Stimulated activated CD8-positive, alpha-beta memory T cell treated with anti-CD3 and anti-CD28 coated beads, Interleukin-15, amount 100 ng/mL, for 48 hours (primary cell): ENCODE measurements at places on chromosomes 2 and 18.

GRCh38 chr2:14047491-14047890 is 585.0 kb upstream of the LRATD1 start:
- DNase-seq: no peak

DNA sequence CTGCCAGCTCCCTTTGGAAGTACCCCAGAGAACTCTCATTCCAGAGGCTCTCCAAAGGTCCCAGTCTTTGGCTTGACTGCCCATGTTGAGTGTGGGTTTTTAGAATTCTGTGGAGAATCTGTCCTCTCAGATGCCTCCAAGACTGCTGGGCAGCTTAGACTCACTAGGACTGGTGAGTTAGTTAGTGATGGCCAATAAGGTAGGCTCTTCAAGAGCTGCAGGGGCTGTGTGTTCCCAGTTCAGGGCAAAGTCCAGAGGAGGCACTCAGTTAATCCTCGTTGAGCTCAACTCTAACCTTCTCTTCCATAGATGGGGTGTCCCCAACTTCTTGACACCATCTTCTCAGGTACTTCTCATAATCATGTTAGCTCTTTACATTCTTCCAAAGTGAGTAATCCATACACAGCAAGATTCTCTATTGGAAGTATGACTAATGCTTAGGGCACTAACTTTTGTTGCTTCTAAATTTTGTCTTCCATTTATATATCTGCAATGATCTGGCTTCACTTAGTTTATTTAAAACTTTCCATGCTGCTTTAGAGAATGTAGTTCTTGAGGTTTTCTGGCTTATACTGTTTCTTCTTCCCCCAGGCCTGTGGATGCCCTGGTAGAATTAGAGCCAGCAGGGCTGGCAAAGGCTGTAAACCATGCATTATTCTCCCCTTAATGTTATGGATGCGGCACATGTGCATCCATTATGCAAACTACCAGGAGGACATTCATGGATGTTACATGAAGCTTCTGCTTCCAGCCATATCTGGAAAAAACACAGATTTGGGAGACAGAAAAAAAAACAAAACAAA is 88.9 kb downstream of the POLE4 start:
- DNase-seq: no peak

DNA sequence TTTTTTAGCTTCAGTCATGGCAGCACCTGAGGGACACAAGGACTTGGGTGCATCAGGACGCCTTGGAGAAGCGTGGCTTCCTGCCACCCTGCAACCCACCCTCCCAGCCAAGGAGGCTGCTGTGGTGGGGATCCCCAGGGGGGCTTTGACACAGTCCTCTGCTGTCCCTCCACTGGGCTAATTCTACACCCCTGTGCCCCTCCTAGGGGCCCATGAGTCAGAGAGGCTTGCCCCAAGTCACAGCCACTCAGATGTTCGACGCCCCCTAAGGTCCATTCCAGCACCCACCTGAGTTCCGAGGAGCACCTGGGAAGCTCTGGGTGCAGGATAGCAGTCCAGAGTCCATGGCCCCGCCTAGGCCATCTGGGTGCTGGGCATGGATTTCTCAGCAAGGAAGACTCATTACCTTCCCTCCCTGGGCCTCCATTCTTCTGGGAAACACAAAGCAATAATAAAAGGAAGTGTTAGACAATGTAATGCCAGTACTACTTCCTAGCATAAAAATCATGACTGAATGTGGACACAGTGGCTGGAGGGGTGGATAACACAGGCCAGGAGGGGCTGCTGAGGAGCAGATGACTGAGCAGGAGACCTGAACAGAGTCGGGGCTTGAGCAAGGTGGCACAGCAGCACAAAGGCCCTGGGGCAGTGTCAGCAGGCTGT is 3.7 kb downstream of the ALPG start:
- no peak for DNase-seq

DNA sequence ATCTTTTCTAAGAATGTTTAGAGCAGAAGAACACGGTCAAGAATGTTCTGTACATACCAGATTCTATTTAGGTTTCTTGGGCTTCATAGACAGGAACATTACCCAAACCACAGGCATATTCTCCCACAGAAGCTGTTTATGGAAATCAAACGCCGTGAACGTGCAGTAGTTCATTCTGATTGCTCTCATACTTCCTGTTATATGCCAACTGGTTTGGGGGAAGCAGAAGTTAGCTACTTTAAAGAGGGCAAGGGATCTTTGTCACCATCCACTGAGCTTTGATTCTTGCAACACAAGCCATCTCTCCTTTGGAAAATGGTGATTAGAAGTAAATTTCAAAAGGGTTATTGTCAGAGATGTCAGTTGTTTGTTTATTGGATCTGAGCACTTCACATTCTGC is 182.2 kb upstream of the NRP2 start:
- no peak for DNase-seq

- DNase-seq: no peak
Measured at GRCh38 chr2:80363791-80364349, 59.3 kb upstream of the LRRTM1 start.

DNA sequence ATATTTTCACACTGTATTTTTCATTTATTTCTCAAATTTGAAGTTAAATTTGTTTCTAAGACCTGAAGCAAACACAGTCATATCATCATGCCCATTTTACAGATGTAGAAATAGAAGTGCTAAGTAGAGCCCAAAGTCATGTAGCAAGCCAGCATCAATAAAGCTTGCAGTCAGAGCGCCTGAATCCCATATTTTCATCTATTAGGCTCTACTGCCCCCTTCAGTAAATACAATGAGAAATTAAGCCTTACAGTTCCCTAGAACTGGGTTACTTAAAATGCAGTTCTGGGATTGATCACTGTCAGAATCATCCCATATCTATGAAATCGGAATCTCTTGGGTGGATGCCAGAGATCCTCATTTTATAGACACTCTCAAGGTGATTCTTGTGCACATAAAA is 419.9 kb downstream of the TGIF1 start:
- no peak for DNase-seq

DNA sequence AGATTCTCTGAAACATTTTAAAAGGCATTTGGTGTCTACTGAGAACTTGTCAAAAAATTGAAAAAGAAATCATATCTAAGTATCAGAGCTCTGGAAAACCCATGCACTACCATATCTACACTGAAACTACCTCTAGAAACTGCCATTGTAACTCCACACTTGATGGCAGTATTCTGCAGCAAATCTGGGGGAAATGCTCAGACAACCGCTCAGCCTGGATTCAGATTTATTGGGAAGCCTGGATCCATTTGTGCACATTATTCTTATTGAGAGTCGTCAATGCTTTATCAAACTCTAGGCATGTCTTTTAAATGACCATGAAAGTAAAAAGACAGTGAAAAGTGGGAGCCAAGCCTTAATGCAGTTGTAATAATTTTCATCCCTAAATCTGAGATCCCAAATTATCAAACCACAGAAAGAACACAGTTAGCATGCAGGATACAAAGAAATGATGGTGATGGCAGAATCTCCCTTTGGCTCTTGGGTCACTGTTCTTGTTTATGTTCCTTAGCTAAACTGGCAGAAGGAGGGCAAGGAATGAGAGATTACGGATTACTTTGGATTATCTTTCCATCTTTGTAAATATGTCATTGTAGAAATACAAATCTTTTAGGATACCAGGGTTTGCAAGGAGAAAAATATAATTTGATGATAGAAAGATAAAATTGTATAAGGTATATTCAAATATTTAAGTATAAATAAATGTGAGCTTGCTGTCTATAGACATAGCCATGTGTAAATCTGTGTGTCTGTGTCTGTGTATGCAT is 512.1 kb upstream of the SYT4 start:
- DNase-seq: no peak

- DNase-seq: no peak
Measured at GRCh38 chr2:57180042-57180567, 866.5 kb upstream of the VRK2 start.

DNA sequence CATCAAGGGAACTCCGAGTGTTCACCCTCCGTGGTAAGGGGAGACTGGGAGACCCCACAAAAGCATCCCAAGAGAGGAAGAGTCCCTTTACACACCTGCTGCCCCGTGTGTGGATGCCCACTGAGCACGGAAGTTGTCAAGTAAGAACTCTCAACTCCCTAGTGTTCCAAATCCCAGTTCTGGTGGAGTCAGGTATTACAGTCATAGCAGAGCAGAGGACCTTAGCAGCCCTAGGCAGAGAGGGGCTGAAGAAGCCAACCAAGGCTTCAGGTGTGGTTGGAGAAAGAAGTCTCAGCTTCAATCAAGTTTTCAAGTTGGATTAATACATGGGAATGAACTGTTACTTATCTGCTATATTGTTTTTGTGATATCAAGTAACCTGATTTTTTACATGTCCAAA is 512.5 kb downstream of the RNF144A start:
- no peak for DNase-seq

- DNase-seq: no peak
Measured at GRCh38 chr2:236745420-236746210, 176.0 kb downstream of the ACKR3 start.

GRCh38 chr2:236286873-236287545 is 22.8 kb upstream of the ASB18 start:
- no peak for DNase-seq

- no peak for DNase-seq
Measured at GRCh38 chr2:12769492-12770105, 52.9 kb downstream of the TRIB2 start.

GRCh38 chr2:186693446-186693832 is 421 bp upstream of the FAM171B start:
- no peak for DNase-seq

DNA sequence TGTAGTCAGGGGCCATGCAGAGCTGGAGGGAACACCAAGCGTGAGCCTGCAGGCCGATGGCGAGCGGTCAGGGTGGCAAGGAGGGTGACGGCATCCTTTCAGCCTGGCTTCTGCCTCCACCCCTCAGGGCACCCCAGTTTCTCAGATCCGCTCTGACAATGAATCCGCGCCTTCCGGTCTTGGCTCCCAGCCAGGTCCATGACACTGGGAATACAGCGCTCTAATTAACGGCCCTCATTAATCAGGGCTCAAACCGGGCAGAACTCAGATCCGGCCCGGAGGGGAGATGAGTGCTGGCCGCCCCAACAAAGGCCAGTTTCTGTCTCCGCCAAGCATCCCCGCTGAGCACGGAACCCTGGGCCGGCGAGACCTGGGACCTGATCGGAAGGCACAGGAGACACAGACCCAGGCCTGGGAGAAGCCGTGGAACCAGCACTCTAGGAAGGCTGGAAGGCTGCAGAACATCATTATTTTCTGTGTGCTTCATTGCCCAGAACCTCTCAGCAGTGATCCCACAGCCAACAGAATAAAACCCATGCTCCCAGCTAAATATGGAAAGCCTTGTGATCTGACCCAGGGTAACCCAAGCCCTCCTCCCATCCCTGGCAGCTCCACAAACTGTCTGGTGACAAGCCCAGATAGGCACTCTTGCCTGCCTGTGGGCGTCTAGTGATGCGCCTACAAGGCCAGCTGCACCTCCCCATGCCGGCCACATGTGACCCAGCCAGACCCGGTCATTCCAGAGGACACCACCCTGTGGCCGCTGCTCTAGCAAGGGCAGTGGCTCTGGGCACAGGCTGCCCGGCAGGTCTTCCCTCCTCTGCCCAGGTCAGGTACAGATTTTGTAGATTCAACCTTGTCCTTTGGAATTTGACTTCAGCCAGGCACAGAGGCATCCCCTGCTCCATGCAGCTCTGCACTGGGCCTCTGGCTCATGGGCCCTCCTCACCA is 438.7 kb upstream of the MYT1L start:
- no peak for DNase-seq

DNA sequence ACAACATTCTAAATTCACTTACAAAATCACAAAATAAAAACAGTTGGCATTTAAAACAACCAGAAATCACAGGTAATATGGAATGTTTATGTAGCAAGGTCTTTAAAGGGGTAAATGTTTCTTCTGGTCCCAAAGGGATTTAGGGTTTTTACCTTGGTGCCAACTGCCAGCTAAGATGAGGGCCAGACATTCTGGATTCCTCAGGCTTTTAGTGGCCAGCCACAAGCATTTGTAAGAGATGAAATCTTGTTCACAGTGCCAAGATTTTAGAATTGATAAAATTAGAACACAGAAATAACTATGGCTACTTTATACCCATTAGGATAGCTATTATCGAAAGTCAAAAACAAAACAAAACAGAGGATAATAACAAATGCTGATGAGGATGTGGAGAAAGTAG is 60.4 kb upstream of the CDKL4 start:
- DNase-seq: no peak

GRCh38 chr2:203619267-203619878 is 84.3 kb upstream of the RAPH1 start:
- DNase-seq: no peak
